ENCODE measurements at places on chromosomes 12 and 14. TPM values are rescaled to one million over a fixed set of nuclear protein-coding genes. Genes with fewer than 3 reads are reported as not detected.

The IGF1 gene
- total RNA-seq: 3.6 TPM

The ABCC9 gene
- total RNA-seq: 109 TPM

The GALNT9 gene
- total RNA-seq: 1.5 TPM

The NEUROD4 gene
- not detected for total RNA-seq

The SMOC1 gene
- not detected for total RNA-seq

The HOXC13 gene
- total RNA-seq: not detected

The DPPA3 gene
- not detected for total RNA-seq

The FOXG1 gene
- total RNA-seq: not detected

The MAP3K9 gene
- 2.0 TPM for total RNA-seq

The LHX5 gene
- not detected for total RNA-seq

The HPD gene
- not detected for total RNA-seq

The CIT gene
- 11.1 TPM for total RNA-seq

The AQP6 gene
- not detected for total RNA-seq

The MYF5 gene
- not detected for total RNA-seq

All from uterus (tissue), 4 donors.